ENCODE measurements at places on chromosomes 5 and 9.

GRCh38 chr9:3497401-3497800 lies 28.4 kb downstream of the RFX3 start:
- H3K4me1 ChIP-seq = peaks cover 2% of the 10 kb centered on the region
- DNase-seq = no peak
- no peak overlapping the region for H3K27ac ChIP-seq
- no peaks in the 10 kb centered on the region for H3K36me3 ChIP-seq
- no peak overlapping the region for H3K4me3 ChIP-seq

GRCh38 chr9:6631207-6631512 lies 14.4 kb downstream of the GLDC start:
- H3K4me3 ChIP-seq = no peak overlapping the region
- peaks cover 9% of the 10 kb centered on the region for H3K4me1 ChIP-seq
- DNase-seq = no peak
- no peaks in the 10 kb centered on the region for H3K36me3 ChIP-seq

DNA sequence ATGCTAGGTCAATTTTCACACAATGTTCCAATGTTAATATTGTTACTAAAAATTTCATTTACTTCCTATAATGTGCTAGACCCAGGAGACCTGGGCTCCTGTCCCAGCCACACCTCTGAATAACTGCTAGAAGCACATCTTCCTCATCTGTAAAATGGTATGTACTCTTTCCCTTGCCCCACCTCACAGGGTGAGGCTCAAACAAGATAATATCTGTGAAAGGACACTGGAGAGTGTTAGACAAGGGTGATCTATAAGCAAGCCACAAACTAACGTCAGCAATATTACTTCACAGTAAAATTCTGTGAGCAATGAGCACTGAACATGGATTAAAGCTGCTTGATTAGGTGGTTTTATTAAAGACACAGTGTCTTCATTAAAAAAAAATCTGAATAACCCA lies 186.4 kb downstream of the EPB41L4A start:
- H3K4me1 ChIP-seq = no peaks in the 10 kb centered on the region
- H3K27me3 ChIP-seq = no peaks in the 10 kb centered on the region
- DNase-seq = no peak
- no peaks in the 10 kb centered on the region for H3K36me3 ChIP-seq

GRCh38 chr5:4130819-4131218 lies 535.2 kb downstream of the IRX1 start:
- DNase-seq = peak; percentile 9
- no peaks in the 10 kb centered on the region for H3K4me1 ChIP-seq
- H3K4me3 ChIP-seq = no peak overlapping the region
- H3K27me3 ChIP-seq = no peaks in the 10 kb centered on the region
- no peaks in the 10 kb centered on the region for H3K36me3 ChIP-seq

DNA sequence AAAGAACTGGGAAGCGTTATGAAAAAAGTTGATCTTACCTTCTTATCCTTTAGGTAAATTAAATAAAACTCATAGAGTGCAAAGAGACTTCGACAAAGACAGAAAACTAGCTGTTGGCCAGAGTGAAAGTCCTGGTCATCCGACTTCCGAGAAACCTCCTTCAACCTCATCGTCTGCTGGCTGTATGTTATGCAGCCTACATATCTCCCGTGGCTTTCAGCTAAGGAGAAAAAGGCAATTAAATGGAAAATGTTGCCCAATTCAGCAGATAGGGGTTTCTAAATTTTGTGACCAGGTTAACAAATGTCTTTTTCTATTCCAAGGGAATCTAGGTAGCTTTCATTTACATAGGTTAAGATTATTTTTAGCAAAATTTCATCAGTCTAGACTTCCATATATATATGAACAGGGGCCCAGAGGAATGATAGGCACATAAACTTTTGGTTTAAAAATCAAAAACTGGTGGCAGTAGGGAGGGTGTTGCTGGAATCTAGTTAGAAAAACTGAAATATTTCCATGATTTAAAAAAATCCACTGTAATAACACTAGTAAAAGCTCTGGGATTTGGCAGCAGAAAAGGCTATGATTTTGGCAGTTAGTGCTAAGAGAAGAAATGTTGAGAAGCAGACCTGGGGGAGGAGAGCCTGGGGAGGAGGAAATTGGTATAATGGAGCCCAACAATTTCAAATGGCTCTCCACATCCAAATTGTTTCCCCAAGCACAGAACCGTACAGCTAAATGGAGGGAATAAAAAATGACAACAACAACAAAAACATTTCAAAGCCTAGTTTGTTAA lies 32.1 kb downstream of the RAI14 start:
- no peak for DNase-seq
- peaks cover 17% of the 10 kb centered on the region for H3K4me1 ChIP-seq
- H3K36me3 ChIP-seq = peaks cover 28% of the 10 kb centered on the region
- H3K27ac ChIP-seq = no peak overlapping the region
- no peak overlapping the region for H3K4me3 ChIP-seq
- no peaks in the 10 kb centered on the region for H3K27me3 ChIP-seq

GRCh38 chr9:118419676-118420075 lies 715.5 kb downstream of the TLR4 start:
- H3K36me3 ChIP-seq = no peaks in the 10 kb centered on the region
- no peaks in the 10 kb centered on the region for H3K4me1 ChIP-seq
- H3K4me3 ChIP-seq = no peak overlapping the region
- DNase-seq = no peak

GRCh38 chr5:151062405-151063141 lies 18.3 kb downstream of the TNIP1 start:
- no peak for DNase-seq
- no peak overlapping the region for H3K27ac ChIP-seq
- peaks cover 4% of the 10 kb centered on the region for H3K4me1 ChIP-seq
- H3K27me3 ChIP-seq = no peaks in the 10 kb centered on the region

GRCh38 chr9:32554591-32554990 lies 2.2 kb upstream of the TOPORS start:
- no peaks in the 10 kb centered on the region for H3K27me3 ChIP-seq
- no peak for DNase-seq
- no peaks in the 10 kb centered on the region for H3K4me1 ChIP-seq

DNA sequence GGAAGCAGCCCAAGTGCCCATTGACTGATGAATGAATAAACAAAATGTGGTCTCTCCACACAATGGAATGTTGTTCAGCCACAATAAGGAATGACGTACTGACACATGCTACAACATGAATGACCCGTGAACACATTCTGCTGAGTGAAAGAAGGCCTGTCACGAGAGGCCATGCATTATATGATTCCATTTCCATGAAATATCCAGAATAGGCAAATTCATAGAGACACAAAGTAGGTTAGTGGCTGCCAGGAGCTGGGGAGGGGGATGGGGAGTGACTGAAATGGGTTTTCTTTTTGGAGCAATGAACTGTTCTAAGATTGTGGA lies 41.4 kb downstream of the BICD2 start:
- H3K4me1 ChIP-seq = no peaks in the 10 kb centered on the region
- peaks cover 26% of the 10 kb centered on the region for H3K36me3 ChIP-seq

DNA sequence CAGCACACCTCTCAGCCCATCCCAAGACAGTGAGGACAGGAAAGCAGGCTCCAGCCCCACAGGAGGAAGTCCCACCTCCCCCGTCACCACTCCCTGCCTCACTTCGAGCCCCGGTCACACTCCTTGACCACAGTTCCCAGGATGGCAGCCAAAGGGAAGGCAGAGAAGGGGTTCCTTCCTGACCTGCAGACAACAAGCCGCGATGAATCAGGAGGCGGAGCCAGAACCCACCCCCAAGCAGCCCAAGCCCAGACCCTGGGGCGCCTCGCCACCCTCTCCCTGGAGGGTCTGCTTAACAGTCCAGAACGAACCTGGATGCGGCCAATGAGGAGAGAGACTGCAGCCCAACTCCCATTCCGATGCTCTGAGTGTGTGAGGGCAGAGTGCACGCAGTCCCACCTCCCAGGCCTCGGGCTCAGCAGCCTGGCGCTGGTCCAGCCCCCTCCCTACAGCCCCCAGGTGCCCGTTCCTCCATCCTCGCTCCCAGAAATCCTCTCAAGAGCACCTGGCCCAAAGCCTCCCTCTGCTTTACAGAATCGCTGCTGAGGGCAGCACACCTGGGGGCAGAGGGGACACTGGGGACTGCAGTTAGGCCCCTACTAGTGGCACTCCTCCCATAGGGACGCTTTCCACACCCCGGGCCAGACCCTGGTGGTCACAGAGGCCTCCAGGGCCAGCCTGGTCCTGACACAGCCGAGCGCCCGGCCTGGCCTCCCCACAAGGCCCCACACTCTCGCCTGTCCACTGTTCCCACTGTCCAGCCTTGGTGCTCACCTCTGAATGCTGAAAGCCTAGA lies 69.6 kb upstream of the LRRTM2 start:
- no peak overlapping the region for H3K4me3 ChIP-seq
- no peaks in the 10 kb centered on the region for H3K27me3 ChIP-seq
- no peak for DNase-seq

GRCh38 chr9:109792951-109793546 lies 13.1 kb downstream of the PALM2AKAP2 start:
- no peaks in the 10 kb centered on the region for H3K27me3 ChIP-seq
- DNase-seq = no peak
- H3K4me3 ChIP-seq = no peak overlapping the region
- H3K27ac ChIP-seq = no peak overlapping the region
- no peaks in the 10 kb centered on the region for H3K36me3 ChIP-seq
- no peaks in the 10 kb centered on the region for H3K4me1 ChIP-seq

- no peaks in the 10 kb centered on the region for H3K4me1 ChIP-seq
- H3K27ac ChIP-seq = no peak overlapping the region
- H3K4me3 ChIP-seq = no peak overlapping the region
- H3K36me3 ChIP-seq = no peaks in the 10 kb centered on the region
- DNase-seq = no peak
Observed at GRCh38 chr5:108430931-108431608, 49.2 kb upstream of the FBXL17 start.
